ENCODE measurements at places on chromosomes 16 and 17.

- DNase-seq = no peak
Observed at GRCh38 chr16:53212893-53213223, 158.1 kb downstream of the CHD9 start.

DNA sequence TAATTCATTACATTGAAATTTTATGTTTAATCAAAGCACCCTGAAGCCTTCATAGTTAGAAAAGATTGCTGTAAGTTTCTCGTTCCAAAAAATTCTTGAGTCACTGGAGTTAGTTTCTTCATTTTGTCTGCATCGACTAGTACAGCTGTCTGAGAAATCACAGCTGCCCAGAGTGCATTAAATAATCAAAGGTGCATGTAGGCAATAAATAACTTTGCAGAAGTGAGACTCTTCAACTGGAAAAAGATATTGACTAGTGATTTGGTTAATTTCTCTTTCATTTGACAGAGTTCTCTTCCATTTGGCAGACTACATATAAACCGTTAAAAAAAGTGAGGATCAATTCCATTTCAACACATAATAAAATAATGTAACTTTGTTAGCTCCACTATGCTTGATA lies 234.0 kb downstream of the CNTNAP4 start:
- no peak for DNase-seq

GRCh38 chr17:83012200-83012785 lies 67.1 kb upstream of the METRNL start:
- no peak for DNase-seq

DNA sequence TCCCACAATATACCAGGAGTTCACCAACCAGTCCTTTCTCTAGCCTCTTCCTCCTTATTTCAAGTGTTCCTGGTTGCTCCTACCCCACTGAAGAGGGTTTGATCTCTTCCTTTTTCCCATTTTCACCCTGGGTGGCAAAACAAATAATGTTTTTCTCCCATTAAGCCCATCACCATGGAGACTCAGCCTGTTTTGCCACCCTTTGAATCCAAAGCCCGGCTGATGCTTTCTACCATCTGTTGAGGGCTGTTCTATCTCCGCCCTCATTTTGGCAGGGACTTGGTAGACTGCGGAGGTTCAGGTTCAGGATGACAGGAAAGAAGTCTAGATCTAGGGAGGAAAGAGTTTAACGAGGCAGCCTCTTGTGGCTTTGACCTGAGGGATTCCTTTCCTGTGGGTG lies 2.6 kb downstream of the DNAH2 start:
- peak; percentile 95 for DNase-seq

- DNase-seq = no peak
Observed at GRCh38 chr17:1033503-1033902, 36.6 kb downstream of the TIMM22 start.

GRCh38 chr16:12201216-12201615 lies 224.7 kb downstream of the SNX29 start:
- no peak for DNase-seq

GRCh38 chr17:70172923-70173322 lies 3.6 kb downstream of the KCNJ2 start:
- no peak for DNase-seq

GRCh38 chr17:43877031-43877430 lies 30.1 kb downstream of the CD300LG start:
- no peak for DNase-seq

DNA sequence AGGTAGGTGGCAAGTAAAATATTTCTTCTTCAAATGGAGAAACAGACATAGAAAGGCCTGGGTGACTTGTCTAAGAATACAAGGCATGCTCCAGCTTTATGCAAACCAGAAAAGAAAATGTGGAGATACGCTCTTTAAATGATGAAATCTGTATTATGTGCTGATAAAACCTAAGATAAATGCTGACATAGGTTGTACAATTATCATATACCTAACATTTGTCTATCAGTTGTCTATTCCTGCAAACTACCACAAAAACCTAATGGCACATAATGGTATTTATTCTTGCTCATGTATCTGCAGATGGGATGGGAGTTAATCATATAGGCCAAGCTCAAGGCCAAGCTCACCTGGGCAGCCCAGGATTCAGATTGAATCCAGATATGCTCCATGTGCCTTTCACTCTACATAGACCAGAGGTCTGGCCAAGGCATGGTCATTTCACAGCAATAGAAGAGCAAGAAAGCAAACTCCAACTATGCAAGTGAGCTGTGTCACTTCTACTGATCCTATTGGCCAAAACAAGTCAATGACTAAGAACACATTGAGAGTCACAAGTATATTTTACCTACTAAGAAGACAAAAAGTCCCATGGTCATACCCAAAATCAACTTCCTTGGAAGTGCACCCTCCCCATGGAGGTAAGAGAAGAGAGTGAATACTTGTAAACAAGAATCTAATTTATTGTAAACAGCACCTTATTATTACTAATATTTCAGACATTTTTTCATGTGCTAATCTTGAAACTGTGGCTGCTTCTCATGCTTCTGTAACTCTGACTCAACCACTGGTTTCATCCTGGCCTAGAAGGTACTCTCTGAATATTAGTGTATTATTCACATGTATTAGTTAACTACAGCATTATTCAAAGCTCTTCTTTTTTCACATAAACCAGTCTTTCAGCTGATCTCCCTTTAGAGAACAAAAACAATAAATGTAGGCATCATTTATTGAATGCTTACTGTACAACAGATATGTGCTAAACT lies 270.7 kb upstream of the SOX9 start:
- no peak for DNase-seq

- DNase-seq = no peak
Observed at GRCh38 chr16:49457196-49457595, 83.6 kb downstream of the C16orf78 start.

GRCh38 chr17:82228842-82229697 lies at the start of gene SLC16A3:
Gene SLC16A3, plus strand, starts transcription at chr17:82229042. Its CDS starts 6,967 bp downstream, at chr17:82236009.
- DNase-seq = no peak

- no peak for DNase-seq
Observed at GRCh38 chr17:41315814-41316445, 420 bp upstream of the KRTAP17-1 start.

DNA sequence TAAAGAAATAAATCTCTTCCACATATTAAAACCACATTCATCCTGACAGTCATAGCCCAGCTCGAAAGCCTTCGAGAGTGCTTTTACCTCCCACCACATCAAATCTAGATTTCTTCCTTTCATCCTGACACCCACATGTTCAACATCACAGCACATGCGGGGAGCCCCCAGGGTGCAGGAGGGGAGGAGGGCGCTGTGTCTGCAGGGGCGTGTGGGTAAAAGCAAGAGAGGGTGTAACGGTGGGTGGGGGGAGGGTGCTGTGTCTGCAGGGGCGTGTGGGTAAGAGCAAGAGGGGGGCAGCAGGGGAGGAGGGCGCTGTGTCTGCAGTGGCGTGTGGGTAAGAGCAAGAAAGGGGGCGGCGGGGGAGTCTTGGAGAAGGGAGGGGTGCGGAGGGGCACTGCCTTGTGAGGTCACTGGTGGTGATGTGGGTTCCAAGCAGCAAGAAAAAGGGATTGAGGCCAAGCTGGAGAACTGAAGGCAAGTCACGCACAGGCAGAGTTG lies 34.7 kb downstream of the ADCY9 start:
- DNase-seq = no peak

DNA sequence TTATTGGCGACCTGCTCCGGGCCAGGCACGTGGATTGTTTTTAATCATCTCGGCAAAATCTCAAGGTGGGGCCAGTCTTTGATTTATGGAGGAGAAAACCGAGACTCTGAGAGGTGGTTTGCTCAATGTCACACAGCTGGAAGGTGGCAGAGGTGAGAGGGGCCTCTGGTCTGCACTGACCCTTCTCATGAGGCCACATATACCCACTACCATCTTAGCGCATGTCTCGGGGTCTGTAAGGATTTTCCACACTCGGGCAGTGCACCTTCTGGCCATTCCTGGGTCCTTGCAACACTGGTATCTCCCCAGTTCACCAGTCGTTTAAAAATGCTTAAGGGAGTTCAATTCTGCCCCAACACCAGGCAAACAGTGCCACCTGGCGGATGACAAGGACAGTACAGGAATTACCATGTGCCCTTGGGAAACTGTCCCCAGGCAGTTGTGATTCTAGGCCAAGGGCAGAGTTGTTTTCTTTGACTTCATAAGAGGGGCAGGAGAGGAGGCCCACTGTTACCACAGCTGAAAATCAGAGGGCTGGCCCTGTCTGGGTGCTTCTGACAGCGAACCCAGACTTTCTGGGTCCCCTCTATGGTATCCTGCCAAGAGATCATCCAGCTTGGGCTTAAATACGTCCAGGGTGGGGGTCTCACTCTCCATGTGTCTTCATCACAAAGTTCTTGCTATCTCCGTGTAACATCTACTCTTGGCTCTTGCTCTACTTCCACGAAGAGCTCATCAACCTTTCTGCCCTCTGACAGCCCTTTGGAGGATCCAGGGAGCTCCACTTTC lies 39.4 kb upstream of the RAI1 start:
- peak; percentile 79 for DNase-seq
